ENCODE measurements at places on chromosomes 6 and 20.

DNA sequence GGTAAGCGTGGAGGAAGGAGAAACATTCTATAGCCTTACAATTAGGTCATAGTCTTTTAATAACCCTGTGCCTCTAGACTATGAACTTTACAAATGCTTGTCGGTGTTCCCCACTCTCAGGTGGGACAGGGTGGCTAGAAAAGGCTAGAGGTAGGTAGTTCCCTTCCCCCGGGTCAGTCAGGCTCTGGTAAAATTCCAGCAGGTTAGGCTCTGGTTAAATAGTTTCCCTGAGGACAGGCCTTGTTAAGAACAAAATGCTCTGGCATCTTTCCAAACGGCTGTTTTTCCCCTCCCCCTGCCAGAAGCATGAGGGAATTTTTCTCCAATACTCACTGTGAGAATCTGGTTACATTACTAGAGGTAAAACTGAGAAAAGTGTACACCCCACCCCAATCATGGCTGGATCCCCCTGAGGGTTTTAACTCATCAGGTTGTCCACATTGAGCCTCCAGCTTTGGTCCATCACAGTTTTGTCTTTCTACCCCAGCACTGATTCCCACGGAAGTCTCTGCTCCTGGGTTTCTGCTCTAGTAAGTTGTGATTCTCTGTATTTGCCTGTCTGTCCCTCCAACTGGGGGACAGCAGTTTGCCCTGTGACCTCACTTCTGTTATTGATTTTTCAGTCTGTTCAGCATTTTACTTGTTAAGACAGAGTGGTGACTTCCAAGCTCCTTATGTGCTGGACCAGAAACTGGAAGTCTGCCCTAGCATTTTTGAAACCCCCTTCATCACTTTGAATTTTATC is 84.7 kb upstream of the ADGRF1 start:
- DNase-seq, result no peak

- no peak for DNase-seq
These were observed 34.4 kb upstream of the RNF217 start for GRCh38 chr6:124927806-124928205.

GRCh38 chr6:36757206-36757605 is 59.6 kb downstream of the RAB44 start:
- no peak for DNase-seq

DNA sequence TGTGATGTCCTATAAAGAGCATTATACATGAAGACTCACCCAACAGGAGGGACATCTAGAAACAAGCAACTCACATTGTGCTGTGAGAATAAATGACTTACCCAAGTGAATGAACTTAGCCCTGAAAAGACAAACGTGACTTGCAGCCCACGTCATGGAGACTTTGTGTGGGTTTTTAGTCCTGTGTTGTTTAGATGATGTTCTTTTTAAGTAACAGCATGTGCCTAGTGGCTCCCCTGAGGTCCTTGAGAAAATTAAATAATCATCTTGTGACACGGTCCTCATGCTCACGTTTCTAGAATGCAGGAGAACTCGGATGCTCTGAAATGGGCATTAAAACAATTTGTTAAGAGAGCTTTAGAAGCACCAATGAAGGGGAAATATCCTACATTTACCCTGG is 165.1 kb downstream of the SASH1 start:
- no peak for DNase-seq

DNA sequence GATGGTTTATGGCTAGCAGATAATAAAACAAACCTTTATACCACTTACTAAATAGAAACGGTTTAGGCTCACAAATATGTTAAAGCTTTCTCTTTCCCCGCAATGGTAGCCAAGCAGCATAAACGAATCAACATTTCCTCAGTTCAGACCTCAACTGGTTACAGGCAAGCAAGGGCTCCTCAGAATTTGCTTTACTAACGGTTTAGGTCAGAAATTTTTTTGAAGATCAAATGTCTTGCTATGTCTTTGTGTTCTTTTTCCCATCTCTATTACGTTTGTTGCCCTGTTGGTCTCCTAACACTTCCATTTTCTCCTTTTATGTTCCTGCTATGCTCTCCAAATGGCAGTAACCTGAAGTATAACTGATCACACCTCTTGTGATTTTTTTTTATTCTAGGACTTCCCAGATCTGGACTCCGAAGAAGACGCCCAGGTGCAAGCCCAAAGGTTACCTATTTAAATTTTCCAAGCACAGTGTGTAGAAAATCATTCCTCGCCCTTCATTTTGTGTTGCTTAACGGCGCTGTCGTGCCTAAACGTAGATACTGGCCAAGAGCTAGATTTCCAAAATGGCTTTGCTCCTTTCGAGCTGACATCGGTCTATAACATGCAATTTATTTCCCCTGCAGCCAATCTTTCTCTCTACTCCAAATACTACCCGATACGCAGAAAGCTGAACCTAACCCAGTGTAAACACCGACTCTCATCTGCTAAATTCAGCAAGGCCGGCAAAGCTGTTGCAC is 717 bp upstream of the ASF1A start:
- DNase-seq, result peak; percentile 84

DNA sequence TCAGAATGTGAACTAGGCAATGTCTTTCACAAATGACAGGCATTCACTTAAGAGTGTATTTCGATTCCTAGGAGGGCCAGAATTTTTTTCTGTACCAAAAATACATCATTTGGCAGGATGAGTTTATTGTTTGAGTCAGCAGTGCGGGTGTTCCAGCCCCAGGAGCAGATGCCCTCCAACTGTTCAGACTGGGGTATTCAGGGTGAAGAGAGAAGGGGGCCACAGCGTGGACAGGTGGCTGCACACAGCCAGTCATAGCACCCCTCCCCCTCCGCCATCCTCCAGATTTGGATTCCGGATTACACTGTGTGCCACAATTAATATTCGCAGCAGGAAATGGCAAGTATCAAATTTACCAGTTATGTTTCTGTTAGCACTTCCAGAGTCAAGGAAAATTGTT is 38.6 kb downstream of the RIPOR2 start:
- no peak for DNase-seq

- no peak for DNase-seq
These were observed 24.9 kb upstream of the PHACTR2 start for GRCh38 chr6:143652841-143653331.

All from CD8-positive, alpha-beta memory T cell (primary cell).